GM23248 (cell line): ENCODE measurements at places on chromosomes 5 and 9.

- DNase-seq, result peak; percentile 34
Observed at GRCh38 chr5:144549580-144549979, 378.9 kb downstream of the KCTD16 start.

GRCh38 chr5:164422400-164422799 is 917.0 kb downstream of the MAT2B start:
- DNase-seq, result peak; percentile 2

GRCh38 chr9:76452839-76453238 is 6.1 kb upstream of the GCNT1 start:
- DNase-seq, result peak; percentile 32

DNA sequence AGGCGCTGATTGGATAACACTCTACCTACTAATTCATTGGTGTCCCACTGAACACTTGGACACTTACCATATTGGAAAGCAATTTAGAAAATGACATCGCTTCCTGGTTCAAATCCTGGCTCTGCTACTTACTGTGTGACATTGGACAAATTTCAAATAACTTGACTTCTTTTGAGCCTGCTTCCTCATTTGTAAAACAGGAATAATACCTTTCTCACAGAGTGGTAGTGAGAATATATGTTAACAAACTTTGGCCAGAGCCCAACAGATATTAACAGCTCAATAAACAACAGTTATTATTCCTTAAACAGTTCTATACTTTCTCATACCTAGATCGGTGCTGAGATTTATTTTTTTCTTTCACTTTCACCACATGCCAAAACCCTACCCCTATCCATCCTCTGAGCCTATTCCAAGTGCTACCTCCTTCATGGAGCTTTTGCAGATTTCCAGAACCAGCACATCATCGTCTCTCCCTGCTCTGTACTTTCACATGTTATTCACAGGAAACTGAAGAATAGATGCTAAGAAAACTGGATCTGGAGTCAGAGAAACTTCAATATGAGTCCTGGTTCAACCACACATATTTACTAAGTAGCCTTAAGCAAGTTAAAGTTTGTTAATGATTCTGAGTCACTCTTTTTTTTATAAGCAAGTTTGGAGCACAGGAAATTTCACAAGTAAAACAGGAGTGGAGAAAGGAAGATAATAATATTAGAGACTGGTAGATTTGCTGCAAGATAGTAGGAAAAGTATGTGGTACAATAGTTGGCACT is 92.3 kb downstream of the STRBP start:
- DNase-seq, result peak; percentile 40

- no peak for DNase-seq
Observed at GRCh38 chr5:131258733-131259132, 5.1 kb upstream of the CDC42SE2 start.

- no peak for DNase-seq
Observed at GRCh38 chr9:122402874-122403273, 32.0 kb downstream of the PTGS1 start.

GRCh38 chr5:67999391-67999790 is 216.2 kb upstream of the PIK3R1 start:
- peak; percentile 21 for DNase-seq

- no peak for DNase-seq
Observed at GRCh38 chr9:35708146-35708545, 18.4 kb upstream of the TPM2 start.

- DNase-seq, result peak; percentile 73
Observed at GRCh38 chr9:86909388-86909787, 37.9 kb downstream of the GAS1 start.

- no peak for DNase-seq
Observed at GRCh38 chr5:107483231-107484024, 187.3 kb downstream of the EFNA5 start.

DNA sequence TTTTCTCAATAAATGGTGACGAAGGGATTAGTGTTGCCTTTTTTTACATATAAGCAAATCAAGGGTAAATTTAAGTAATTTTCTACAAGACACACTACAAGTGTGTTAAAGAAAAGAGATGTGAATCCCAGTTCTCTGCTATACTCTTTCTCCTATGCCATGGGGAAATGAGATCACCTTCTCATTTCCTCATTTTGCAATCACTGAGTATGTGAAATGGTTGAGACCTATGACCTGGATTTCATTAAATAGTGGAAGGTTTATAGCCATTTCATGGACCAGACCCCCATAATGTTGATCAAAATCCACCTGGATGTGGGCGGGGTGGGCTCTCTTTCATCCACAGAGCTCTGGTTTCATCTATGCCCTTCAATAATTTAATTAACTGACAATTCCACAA is 66.9 kb upstream of the SLIT3 start:
- peak; percentile 48 for DNase-seq

GRCh38 chr9:4504250-4504649 is 14.0 kb downstream of the SLC1A1 start:
- DNase-seq, result no peak

- DNase-seq, result no peak
Observed at GRCh38 chr5:40240671-40241070, 439.0 kb upstream of the PTGER4 start.

GRCh38 chr9:92642041-92642451 is 27.9 kb downstream of the IPPK start:
- DNase-seq, result no peak

- DNase-seq, result no peak
Observed at GRCh38 chr9:111904026-111904425, 7.4 kb downstream of the UGCG start.

- DNase-seq, result no peak
Observed at GRCh38 chr5:132057498-132058255, 2.8 kb upstream of the IL3 start.

DNA sequence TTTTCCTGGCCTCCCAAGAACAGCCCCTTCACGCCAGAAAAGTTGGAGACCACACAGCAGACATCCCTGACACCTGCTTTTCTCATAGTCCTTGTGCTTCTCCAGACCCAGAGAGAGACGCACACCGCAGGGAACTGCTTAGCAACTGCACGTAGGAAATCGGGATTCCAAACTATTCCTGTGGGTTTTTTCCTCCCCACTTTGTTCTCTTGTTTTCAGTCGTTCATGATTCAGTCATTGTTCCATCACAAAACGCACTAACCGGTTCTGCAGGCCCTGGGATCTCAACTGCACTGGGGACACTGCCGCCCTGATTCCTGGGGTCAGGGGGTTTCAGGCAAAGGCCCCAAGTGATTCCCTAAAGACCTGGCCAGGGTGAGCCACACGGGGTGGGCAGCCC is 588.0 kb upstream of the KLF4 start:
- DNase-seq, result no peak

DNA sequence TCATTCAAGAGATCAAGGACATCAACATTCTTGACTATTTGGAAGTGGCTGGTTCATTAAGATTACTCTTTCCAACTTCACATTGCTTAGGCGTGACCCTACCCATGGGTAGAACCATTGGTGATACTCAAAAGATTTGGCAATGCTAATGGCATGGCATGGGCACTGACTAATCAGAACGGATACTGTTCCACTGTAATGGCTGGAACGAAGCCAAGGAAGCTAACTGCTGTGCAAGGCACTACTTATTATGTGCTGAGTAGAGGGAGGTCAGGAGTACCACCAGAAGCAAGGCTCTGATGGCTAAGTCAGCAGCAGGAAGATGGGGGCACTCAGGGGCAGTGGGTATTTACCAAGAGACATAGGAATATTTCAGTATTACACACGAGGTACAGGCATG is 31.9 kb downstream of the GNA14 start:
- peak; percentile 10 for DNase-seq

DNA sequence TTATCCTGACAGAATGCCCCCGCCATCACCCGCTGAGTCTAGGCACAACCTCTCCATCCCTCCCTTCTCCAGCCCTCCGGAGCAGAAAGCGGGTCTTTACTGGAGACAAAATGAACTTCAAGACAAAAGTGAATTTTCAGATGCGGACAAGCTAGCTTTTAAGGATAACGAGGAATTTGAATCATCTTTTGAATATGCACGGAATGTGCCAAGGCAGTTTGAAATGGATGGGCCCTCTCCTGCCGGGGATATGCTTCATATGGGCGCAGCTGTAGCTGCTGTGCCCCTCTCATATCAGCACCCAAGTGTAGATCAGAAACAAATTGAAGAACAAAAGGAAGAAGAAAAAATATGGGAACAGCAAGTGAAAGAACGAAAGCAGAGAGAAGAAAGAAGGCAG is 37.5 kb downstream of the CPLANE1 start:
- no peak for DNase-seq

DNA sequence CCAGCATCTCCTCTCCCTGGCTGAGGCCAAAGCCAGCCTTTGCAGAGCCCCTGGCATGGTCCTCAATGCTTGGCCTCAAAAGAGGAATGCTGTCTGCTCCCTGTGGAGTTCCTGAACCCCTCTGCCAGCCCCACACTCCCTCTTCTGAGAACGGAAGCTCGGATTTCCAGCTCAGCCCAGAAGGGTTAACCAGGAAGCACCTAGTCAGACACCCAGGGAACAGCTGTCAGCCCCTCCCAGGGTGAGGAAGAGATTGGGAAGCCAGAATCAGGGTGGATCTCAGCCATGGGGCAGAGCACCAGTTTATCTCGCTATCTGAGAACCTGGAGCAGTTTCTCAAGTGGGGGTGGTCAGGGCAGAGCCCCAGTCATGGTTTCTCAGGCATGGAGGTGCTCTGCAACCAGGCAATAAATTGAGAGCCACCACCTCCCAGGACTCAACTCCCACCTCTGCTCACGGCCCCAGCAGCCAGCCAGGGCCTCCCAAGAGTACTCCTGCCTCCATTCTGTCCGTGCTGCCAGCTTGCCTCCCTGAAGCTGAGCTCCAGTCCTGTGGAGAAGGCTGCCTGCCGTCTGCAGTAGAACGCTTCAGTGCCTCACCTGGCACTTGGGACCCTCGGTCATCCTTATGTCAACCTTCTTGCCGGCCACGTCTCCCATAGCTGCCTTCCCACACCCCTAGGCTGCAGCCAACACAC is 7.6 kb downstream of the FOXE1 start:
- DNase-seq, result no peak

DNA sequence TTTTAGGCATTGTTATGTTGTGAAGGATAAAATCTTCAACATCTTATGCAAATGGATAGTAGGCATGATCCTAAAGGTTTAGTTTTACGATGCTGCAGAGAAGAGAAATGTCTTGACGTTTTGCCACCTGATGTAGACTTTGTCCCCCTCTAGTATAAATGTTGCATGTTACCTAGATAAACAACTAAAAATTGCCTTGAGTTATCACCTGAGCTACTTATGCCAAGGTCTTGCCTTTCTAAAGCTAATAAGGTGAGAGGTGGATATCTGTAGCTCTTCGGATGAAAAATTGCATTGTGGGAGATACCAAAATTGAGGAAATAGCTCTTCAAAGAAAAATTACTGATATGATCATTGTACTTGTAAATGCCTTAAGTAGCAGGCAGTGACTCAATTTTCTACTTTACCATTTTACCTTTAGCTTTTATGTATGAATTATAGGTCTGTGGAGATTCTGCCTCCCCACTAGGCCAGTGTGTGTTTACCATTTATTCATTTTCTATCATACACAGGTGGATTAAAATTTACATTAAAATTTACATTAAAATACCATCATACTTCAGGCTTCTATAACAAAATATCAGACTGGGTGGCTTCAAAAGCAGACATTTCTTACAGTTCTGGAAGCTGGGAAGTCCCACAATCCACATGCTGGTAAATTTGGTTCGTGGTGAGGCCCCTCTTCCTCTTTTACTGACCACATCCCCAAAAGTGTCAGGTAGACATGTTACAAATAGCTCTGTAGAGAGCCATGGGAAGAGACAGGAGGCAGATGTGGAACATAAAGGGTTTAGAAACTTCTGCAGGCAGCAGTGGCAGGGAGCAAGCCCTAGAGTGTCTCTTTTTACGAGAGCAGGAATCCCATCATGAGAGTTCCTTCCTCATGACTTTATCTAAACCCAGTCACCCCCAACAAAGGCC is 100.7 kb upstream of the ERBIN start:
- DNase-seq, result no peak

DNA sequence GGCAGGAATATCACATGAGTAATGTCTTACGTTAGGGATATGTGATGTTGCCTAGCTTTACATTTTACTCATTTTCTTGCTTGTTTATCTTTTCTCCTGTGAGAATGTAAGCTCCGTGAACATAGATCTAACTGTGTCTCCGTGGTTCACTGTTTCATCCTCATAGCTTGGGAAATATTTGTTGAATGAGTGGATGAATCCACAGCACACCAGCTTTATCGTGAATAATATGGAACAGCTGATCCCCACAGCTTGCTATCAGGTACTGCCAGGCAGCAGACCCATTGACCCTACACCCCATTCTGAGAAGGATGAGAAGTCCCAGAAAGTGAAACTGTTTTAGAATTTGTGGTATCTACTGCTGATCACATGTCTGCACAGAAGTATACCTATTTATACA is 106.8 kb upstream of the FBN2 start:
- peak; percentile 66 for DNase-seq

GRCh38 chr9:23677446-23677845 is 148.6 kb downstream of the ELAVL2 start:
- no peak for DNase-seq

GRCh38 chr5:126354012-126354857 is 69.0 kb upstream of the GRAMD2B start:
- peak; percentile 96 for DNase-seq

- DNase-seq, result peak; percentile 59
Observed at GRCh38 chr5:144467792-144468191, 297.1 kb downstream of the KCTD16 start.

GRCh38 chr9:99971410-99971809 is 65.0 kb downstream of the STX17 start:
- no peak for DNase-seq

DNA sequence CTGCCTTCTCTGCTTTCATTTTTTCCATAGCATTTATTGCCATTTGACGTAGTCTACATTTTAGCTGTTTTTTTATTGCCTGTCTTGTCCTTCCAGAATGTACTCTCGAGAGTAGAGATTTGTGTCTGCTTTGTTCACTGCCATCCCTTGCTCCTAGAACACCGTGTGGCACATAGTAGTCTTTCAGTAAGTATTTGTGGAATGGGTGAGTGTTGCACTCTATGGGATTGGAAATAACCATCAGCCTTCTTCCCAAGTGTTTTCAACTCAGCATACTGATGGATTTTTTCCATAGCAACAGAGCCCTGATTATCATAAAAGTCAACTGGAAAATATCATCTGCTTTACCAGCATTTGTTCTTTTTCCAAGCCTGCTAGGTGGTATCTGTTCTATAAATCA is 462.6 kb downstream of the ENC1 start:
- no peak for DNase-seq

GRCh38 chr5:145056800-145057199 is 778.3 kb downstream of the PRELID2 start:
- peak; percentile 33 for DNase-seq

- DNase-seq, result no peak
Observed at GRCh38 chr5:136722086-136722485, 356.7 kb upstream of the TRPC7 start.

- DNase-seq, result peak; percentile 75
Observed at GRCh38 chr5:116068028-116068632, 16.7 kb upstream of the COMMD10 start.
